ENCODE measurements at places on chromosomes 3 and 15.

DNA sequence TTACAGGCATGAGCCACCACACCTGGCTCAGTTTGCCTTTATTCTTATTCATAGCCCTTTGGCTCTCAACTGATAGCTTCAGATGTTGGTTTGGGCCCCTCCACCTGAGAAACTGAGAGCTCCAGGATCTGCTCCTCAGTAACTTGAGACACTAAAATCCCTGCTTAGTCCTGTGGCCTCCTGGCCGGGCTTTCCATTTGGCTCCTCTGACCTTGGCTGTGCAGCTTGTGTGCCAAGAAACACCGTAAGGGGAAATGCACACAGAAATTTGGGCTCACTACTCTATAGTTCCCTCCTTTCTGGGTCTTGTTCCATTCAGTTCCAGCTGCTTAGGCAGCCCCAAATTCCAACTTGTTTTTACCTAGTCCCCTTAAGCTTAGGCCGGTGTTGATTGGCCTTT is 24.9 kb downstream of the NIPA2 start:
- DNase-seq: no peak

DNA sequence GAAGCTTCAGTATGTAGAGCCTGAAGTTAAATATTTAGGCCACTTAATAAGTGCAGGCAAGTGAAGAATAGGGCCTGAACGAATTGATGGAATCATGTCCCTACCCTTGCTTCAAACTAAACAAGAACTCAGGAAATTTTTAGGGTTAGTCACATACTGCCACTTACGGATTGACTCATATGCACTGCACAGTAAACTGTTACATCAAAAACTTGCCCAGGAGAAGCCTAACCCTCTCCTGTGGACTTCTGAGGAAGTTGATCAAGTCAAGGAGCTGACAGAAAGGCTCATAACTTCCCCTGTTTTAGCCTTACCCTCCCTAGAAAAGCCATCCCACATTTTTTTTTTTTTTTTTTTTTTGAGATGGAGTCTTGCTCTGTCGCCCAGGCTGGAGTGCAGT is 20.6 kb upstream of the KBTBD12 start:
- DNase-seq: no peak

- no peak for DNase-seq
Observed at GRCh38 chr15:48647962-48648361, 2.5 kb upstream of the FBN1 start.

GRCh38 chr15:55357774-55358173 is 38.8 kb downstream of the PIGB start:
- DNase-seq: no peak
